Type B pancreatic cell (in vitro differentiated cells): ENCODE measurements at places on chromosomes 7 and 10. TPM values are rescaled to one million over a fixed set of nuclear protein-coding genes. Genes with fewer than 3 reads are reported as not detected.

SPDYE2B gene
- total RNA-seq: not detected in 2 replicates

LUC7L2 gene
- total RNA-seq: 83.5 and 90.0 TPM in 2 replicates

FIS1 gene
- total RNA-seq: 110 and 114 TPM in 2 replicates

INHBA gene
- 19.9 and 29.3 TPM in 2 replicates for total RNA-seq

TMEM130 gene
- total RNA-seq: 0.17 and 1.2 TPM in 2 replicates

MEOX2 gene
- 3.0 TPM in 1 of 2 replicates, not detected in the other for total RNA-seq

TRPV6 gene
- total RNA-seq: 5.4 and 8.1 TPM in 2 replicates

EN2 gene
- 0.07 and 0.94 TPM in 2 replicates for total RNA-seq

C7orf57 gene
- total RNA-seq: 0.36 and 1.5 TPM in 2 replicates

IDI2 gene
- total RNA-seq: not detected in 2 replicates

- H3K36me3 ChIP-seq: no peaks in the 10 kb centered on the region
- peaks cover 3% of the 10 kb centered on the region for H3K27me3 ChIP-seq
- H3K27ac ChIP-seq: no peak overlapping the region
- no peaks in the 10 kb centered on the region for H3K4me1 ChIP-seq
- H3K4me3 ChIP-seq: no peak overlapping the region
These were observed 4.6 kb downstream of the OR6B1 start for GRCh38 chr7:144004703-144005102.

DNA sequence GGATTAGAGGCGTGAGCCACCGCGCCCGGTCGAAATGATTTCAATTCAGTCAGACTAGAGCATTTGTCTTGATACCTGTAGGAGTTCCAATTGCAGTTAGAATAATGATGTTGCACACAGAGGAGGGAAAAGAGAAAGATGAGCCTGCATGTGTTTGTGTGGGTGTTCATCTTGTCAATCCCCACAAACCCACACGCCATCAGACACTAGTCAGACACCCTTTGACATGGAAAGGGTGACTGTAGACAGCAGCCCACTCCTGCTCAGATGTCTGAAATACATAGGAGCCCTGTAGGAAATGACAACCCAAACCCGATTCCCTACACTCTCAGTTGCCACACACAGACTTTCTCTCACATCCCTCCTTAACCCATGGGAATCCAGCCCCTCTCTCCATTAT, 92.0 kb downstream of the ABLIM1 start:
- peaks cover 9% of the 10 kb centered on the region for H3K36me3 ChIP-seq
- no peaks in the 10 kb centered on the region for H3K27me3 ChIP-seq
- no peak for DNase-seq

DNA sequence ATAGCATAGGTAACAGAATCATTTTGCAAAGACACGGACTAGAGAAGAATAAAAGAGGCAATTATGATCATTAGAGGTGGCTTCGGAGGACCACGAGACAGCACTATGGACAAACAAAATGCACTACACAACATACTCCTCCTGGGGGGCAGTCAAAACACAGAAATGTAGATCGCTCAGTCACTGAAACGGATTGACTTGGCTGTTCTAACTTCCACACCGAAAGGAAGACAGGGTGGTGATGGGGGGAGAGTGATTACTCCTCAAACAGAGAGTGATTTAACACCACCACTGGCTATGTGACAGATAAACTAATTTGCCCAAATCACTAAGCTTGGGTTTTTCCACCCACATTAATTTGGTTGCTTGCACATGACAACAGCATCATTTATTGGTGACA, 14.1 kb upstream of the PPA1 start:
- no peaks in the 10 kb centered on the region for H3K4me1 ChIP-seq
- H3K4me3 ChIP-seq: no peak overlapping the region
- no peaks in the 10 kb centered on the region for H3K36me3 ChIP-seq
- no peak overlapping the region for H3K27ac ChIP-seq
- no peak for DNase-seq

GRCh38 chr10:131271966-131272365, 39.6 kb downstream of the TCERG1L start:
- no peak overlapping the region for H3K27ac ChIP-seq
- H3K4me3 ChIP-seq: no peak overlapping the region
- no peak for DNase-seq
- peaks cover 4% of the 10 kb centered on the region for H3K27me3 ChIP-seq

- no peaks in the 10 kb centered on the region for H3K36me3 ChIP-seq
- peaks cover 6% of the 10 kb centered on the region for H3K27me3 ChIP-seq
- H3K27ac ChIP-seq: no peak overlapping the region
These were observed 40.3 kb upstream of the TNPO3 start for GRCh38 chr7:129095258-129095657.

DNA sequence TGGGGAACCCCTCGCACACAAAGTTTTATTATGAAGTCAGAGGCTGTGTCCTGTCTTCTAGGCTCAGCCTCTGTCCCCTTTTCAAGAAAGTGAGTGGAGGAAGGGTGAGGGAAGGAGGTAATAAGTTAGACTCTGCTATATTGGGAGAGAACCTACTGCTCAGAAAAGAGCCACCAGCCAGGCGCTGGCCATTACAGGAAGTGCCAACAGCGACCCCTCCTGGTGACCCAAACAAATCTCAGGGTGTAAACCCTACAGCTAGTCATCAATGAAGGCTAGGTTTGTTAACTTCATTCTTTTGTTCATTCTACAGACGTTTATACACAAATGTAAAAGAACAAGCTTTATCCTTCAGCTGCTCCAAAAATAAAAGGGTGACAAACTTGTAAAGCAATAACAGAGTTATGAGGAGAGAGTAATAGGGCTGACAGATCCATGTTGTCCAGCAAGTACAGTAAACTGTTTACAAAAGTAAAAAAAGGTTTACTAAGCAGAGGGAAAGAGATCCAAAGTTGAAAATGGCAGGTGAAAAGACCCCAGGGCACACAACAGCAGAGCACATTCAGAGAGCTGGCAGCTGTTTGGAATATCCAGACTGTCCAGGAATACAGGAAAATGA, 82.7 kb downstream of the FAM204A start:
- DNase-seq: no peak
- peaks cover 31% of the 10 kb centered on the region for H3K4me1 ChIP-seq
- peaks cover 88% of the 10 kb centered on the region for H3K27me3 ChIP-seq
- no peak overlapping the region for H3K27ac ChIP-seq
- H3K4me3 ChIP-seq: no peak overlapping the region
- H3K36me3 ChIP-seq: no peaks in the 10 kb centered on the region

- no peak overlapping the region for H3K4me3 ChIP-seq
- no peak for DNase-seq
- peaks cover 5% of the 10 kb centered on the region for H3K4me1 ChIP-seq
- no peaks in the 10 kb centered on the region for H3K27me3 ChIP-seq
- H3K36me3 ChIP-seq: no peaks in the 10 kb centered on the region
These were observed 33.4 kb downstream of the ADAP1 start for GRCh38 chr7:921071-921461.

GRCh38 chr10:124627866-124628675, 116.1 kb downstream of the FAM53B start:
- no peaks in the 10 kb centered on the region for H3K36me3 ChIP-seq
- H3K4me1 ChIP-seq: peaks cover 22% of the 10 kb centered on the region
- DNase-seq: no peak
- peak overlapping the region; percentile 12 for H3K27ac ChIP-seq
- no peak overlapping the region for H3K4me3 ChIP-seq

- no peak overlapping the region for H3K27ac ChIP-seq
- no peak overlapping the region for H3K4me3 ChIP-seq
- H3K27me3 ChIP-seq: no peaks in the 10 kb centered on the region
- no peak for DNase-seq
These were observed 34.3 kb downstream of the USP54 start for GRCh38 chr10:73556855-73557254.
